ENCODE measurements at places on chromosomes 2 and 18. TPM values are rescaled to one million over a fixed set of nuclear protein-coding genes. Genes with fewer than 3 reads are reported as not detected.

TLX2 gene
- total RNA-seq: 0.17 TPM

ASTL gene
- total RNA-seq: 0.60 TPM

DNA sequence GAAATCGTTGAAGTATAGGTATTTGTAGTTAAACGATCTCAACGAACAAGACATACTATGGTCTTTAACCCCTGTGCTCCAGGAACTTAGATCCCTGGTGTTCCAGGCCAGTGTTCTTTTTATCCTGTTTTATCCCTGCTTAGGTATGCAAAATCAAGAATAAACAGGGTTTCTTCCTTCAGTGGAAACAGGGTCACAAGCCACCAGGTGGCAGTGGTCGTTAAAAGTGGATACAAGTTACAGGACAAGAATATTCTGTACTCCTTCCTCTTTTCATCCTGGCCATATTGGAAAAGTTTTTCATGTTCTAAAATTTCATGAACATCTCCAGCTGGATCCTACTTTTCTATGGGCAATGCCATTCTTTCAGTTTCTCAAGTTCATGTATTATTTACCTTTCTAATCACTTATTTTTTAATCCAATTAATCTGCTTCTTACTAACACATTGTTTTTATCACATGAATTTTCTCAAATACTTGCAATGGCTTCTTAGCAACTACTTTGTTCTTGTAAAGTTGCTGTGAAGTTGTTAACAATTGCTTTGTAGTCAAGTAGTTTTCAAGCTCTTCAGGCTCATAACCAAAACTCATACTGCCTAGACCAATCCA lies 16.4 kb upstream of the HNMT start:
- H3K4me3 ChIP-seq: no peak overlapping the region
- H3K4me1 ChIP-seq: no peaks in the 10 kb centered on the region
- no peak overlapping the region for H3K27ac ChIP-seq
- no peak for DNase-seq

DNA sequence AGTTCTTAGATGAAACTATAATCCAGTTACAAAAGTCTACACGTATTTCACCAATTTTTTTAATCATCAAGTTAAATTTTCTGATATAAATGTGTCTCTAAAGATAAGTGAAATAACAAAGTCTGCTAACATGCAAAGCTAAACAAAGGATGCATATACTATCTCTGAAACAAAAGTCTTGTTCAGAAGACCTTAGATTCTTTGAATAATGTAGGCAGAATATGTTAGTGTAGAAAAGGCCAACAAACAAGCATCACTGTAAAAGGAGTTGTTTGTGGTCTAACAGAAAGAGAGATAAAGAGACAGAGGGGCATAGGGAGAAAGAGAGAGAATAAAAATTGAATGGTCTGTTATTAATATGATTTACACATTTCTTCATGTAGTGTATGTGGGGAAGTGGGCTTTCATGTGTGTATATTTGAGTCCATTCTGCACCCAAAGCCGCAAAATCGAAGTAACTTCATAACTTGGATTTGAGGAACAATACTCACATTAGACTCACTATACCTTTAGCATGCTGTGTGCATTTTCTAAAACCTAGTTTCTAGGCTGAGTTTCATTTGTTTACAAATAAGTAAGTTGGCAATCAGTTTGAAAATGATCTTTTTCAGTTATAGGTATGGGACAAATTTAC lies 734.8 kb upstream of the REG3G start:
- H3K4me3 ChIP-seq: no peak overlapping the region
- no peak overlapping the region for H3K27ac ChIP-seq
- no peak for DNase-seq
- no peaks in the 10 kb centered on the region for H3K36me3 ChIP-seq
- H3K4me1 ChIP-seq: no peaks in the 10 kb centered on the region

- no peak overlapping the region for H3K27ac ChIP-seq
- no peaks in the 10 kb centered on the region for H3K27me3 ChIP-seq
- H3K36me3 ChIP-seq: no peaks in the 10 kb centered on the region
- peaks cover 3% of the 10 kb centered on the region for H3K4me1 ChIP-seq
Observed at GRCh38 chr2:30405260-30405605, 41.8 kb upstream of the LCLAT1 start.

- H3K27ac ChIP-seq: no peak overlapping the region
- H3K4me3 ChIP-seq: no peak overlapping the region
- H3K27me3 ChIP-seq: no peaks in the 10 kb centered on the region
- DNase-seq: no peak
- H3K36me3 ChIP-seq: no peaks in the 10 kb centered on the region
- 0 out of 2 replicates have a peak, but pooled peaks cover 4% of the 10 kb centered on the region for H3K4me1 ChIP-seq
Observed at GRCh38 chr2:236667526-236667925, 97.9 kb downstream of the ACKR3 start.

DNA sequence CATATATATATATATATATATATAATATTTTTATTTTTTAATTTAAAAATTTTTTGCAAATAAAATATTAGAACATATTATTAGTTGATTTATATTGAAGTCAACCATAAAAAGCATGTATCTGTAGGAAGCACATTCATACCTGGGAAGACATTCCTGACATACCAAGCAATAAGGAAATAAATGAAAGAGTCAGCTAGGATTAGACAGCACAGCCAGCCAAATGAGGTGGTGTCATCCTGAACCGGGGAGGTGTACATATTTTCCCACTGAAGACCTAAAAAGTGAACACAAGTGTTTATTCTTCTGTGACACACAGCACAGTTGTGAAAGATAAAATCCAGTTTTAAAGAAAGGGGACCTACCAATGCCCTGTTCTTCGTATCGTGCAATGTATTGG lies 149.2 kb downstream of the ABCA12 start:
- H3K4me1 ChIP-seq: no peaks in the 10 kb centered on the region
- no peak overlapping the region for H3K4me3 ChIP-seq

DNA sequence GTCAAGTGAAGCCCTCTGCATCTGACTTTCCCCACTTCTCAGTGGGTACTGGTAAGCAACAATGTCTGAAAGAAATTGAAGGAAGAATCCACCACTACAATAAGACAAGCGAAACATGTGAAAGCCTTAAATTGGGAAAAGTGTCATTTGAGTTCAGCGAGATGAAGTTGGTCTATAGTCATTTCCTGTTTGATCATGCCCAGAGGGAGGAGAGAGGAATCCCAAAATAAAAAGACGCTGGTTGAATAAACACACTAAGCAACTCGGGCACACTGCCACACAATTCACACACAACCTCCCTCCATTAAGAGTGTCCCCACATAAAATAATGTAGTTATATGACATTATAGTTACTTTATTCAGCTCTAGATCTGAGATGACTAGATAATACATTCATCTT lies 166.1 kb downstream of the CBLN2 start:
- no peak overlapping the region for H3K4me3 ChIP-seq
- DNase-seq: no peak
- no peak overlapping the region for H3K27ac ChIP-seq
- no peaks in the 10 kb centered on the region for H3K27me3 ChIP-seq
- no peaks in the 10 kb centered on the region for H3K36me3 ChIP-seq
- no peaks in the 10 kb centered on the region for H3K4me1 ChIP-seq

DNA sequence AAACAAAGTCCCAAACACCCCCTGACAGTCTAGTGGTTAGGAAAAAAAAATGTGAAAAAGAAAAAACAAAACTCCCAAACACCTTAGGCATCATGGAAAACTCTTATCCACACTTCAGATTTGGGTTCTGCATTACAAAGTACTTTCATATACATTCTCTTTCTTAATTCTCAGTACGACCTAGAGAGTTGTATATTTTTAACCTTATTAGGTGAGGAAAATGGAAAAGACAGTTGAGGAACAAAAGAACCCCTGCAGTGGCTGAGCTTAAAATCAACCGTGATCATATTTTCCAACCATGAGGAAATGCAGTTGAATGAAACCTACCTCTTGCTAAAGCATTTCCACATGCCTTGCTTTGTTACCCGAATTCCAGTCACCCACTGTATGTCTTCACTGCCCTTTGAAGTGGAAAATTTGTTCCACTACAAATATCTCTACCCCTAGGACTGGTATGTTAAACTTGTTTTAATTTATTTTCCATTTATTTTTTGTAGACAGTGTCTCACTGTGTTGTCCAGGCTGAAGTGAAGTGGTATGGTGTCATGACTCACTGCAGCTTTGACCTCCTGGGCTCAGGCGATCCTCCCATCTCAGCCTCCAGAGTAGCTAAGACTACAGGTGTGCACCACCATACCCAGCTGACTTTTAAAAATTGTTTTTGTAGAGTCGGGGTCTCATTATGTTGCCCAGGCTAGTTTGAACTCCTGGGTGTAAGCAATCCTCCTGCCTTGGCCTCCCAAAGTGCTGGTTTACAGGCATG lies 56.9 kb upstream of the LPIN2 start:
- H3K27me3 ChIP-seq: no peaks in the 10 kb centered on the region
- no peak for DNase-seq
- H3K27ac ChIP-seq: no peak overlapping the region
- H3K4me1 ChIP-seq: no peaks in the 10 kb centered on the region
- H3K4me3 ChIP-seq: no peak overlapping the region
- H3K36me3 ChIP-seq: no peaks in the 10 kb centered on the region

CHPF gene
- 68.1 TPM for total RNA-seq

- H3K27me3 ChIP-seq: no peaks in the 10 kb centered on the region
- H3K4me1 ChIP-seq: no peaks in the 10 kb centered on the region
- H3K36me3 ChIP-seq: no peaks in the 10 kb centered on the region
- no peak overlapping the region for H3K4me3 ChIP-seq
- H3K27ac ChIP-seq: no peak overlapping the region
Observed at GRCh38 chr2:140286377-140286776, 1506.2 kb upstream of the NXPH2 start.

IL1RL1 gene
- total RNA-seq: not detected

DNA sequence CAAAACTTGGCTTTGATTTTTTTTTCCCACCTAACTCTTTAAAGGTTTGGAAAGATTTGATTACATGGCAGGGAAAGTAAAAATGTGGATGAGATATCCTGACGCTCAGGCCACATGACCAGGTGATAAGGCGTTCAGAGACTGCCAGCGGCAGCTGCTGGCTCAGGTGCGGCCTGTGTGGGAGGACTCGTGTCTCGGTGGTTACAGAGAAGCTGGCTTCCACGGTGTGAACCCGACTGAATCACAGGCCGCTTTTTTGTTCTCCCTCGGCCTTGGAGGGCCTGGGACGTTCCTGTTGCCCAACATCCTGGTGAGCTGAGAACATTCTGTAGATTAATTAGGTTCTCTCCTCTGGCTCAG lies 124.2 kb upstream of the ZNF516 start:
- H3K27ac ChIP-seq: no peak overlapping the region
- no peak for DNase-seq
- peaks cover 8% of the 10 kb centered on the region for H3K4me1 ChIP-seq
- H3K27me3 ChIP-seq: peaks cover 13% of the 10 kb centered on the region
- peak overlapping the region; percentile 25 for H3K4me3 ChIP-seq
- no peaks in the 10 kb centered on the region for H3K36me3 ChIP-seq

ST6GAL2 gene
- 16.2 TPM for total RNA-seq

DNA sequence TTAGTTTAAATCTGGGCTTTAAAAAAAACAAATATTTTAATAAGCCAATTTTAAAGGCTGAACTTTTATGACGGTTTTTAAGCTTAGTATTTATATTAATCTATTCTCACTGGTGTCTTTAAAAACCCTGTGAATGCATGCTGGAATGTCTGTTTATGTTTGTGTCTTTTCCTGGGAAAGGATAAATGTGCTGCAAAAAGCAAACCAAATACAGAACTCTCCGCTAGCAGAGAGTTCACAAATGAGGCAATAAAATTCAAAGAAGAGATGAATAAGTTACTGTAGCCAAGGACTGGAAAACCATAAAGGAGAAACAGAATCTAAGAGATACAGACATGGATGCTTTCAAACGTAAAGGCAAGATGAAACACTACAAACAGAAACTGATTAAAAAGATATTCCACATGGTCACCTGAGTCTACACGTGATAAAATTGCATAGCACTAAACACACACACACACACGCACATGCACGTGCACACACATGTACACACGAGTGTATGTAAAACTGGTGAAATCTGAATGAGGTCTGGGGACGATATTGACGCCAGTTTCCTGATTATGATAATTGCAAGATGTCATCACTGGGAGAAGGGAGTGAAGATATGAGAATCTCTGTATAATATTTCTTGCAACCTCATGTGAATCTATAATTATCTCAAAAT lies 4.5 kb downstream of the TWIST2 start:
- H3K27me3 ChIP-seq: peaks cover 43% of the 10 kb centered on the region
- H3K4me1 ChIP-seq: peaks cover 13% of the 10 kb centered on the region
- no peak overlapping the region for H3K4me3 ChIP-seq
- H3K36me3 ChIP-seq: no peaks in the 10 kb centered on the region
- H3K27ac ChIP-seq: no peak overlapping the region
- DNase-seq: no peak

UGT1A3 gene
- not detected for total RNA-seq

GRCh38 chr2:28618221-28619141 lies 122.6 kb downstream of the PLB1 start:
- no peak overlapping the region for H3K4me3 ChIP-seq
- H3K27ac ChIP-seq: no peak overlapping the region
- H3K27me3 ChIP-seq: no peaks in the 10 kb centered on the region
- H3K4me1 ChIP-seq: no peaks in the 10 kb centered on the region
- DNase-seq: no peak

DNA sequence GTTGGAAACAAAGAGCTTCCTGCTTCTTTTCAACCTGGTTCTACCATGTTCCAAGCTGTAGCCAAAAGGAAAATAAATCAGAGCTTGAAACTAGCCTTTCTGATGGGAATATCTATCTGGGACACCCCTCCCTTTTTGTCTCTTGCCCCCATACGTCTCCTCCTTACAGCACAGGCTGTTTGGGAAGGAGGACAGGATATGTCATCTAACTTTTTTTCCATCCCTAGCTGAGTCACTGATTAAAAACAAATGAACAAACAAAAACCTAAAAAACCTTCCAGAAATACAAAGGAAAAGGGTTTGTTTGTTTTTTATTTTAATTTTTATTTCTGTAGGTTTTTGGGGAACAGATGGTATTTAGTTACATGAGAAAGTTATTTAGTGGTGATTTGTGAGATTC lies 151.6 kb downstream of the FAM210A start:
- no peak overlapping the region for H3K27ac ChIP-seq
- no peak for DNase-seq
- no peaks in the 10 kb centered on the region for H3K27me3 ChIP-seq
- H3K4me1 ChIP-seq: no peaks in the 10 kb centered on the region
- no peak overlapping the region for H3K4me3 ChIP-seq
- H3K36me3 ChIP-seq: no peaks in the 10 kb centered on the region

- no peak overlapping the region for H3K4me3 ChIP-seq
- peaks cover 3% of the 10 kb centered on the region for H3K4me1 ChIP-seq
- H3K27me3 ChIP-seq: no peaks in the 10 kb centered on the region
- no peak overlapping the region for H3K27ac ChIP-seq
Observed at GRCh38 chr2:135056790-135057189, 4.7 kb downstream of the RAB3GAP1 start.

OTOS gene
- total RNA-seq: not detected

GRCh38 chr2:74873012-74873665 lies 39.2 kb downstream of the HK2 start:
- H3K4me1 ChIP-seq: no peaks in the 10 kb centered on the region
- peaks cover 53% of the 10 kb centered on the region for H3K36me3 ChIP-seq
- no peak overlapping the region for H3K4me3 ChIP-seq
- no peaks in the 10 kb centered on the region for H3K27me3 ChIP-seq
- no peak for DNase-seq

TRIM43 gene
- not detected for total RNA-seq
